Foreskin melanocyte (primary cell): ENCODE measurements at places on chromosomes 7 and 10.
A peak's percentile ranks its signal among the peaks of the same experiment; 100 is the strongest.

- no peak for DNase-seq
Measured at GRCh38 chr10:72027498-72027897, 60.9 kb downstream of the SPOCK2 start.

- no peak for DNase-seq
Measured at GRCh38 chr10:14190702-14191101, 140.0 kb downstream of the FRMD4A start.

GRCh38 chr10:48252354-48252650, 22.2 kb downstream of the FRMPD2 start:
- no peak for DNase-seq

GRCh38 chr7:7595451-7595850, 28.8 kb downstream of the MIOS start:
- DNase-seq = peak; percentile 8
